Upper lobe of right lung (tissue), 1 donor: ENCODE measurements at places on chromosomes 13 and 19. TPM values are rescaled to one million over a fixed set of nuclear protein-coding genes. Genes with fewer than 3 reads are reported as not detected.

Gene POLR1D
- total RNA-seq, result 114 TPM

DNA sequence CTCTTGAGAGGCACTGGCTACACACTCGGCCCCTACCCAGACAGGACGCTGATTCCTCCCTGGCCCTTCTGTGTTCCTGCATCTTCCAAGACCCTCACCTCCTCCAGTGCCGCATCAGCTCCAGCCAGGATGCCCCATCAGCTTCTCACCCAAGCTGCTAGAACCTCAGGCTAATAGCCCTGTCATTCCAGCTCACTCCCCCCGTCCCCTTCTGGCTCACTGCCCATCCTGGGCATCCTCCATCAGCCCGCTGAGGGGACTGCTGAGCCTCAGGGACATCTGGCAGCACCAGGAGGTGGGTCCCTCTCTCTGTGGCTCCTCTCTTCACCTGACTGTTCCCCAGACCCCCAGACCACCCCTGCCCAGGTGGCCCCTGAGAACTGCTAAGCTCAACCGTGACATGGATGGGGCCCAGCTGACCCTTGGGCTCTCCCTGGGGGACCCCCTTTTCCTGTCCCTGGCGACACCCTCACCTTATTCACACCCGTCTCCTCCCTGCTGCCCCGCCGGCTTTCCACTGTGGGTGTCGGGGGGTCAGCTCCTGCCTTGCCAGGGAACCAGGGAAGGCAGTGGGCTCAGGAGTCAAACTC is 4.8 kb downstream of the FFAR3 start:
- H3K4me1 ChIP-seq, result peaks cover 2% of the 10 kb centered on the region
- peak; percentile 54 for DNase-seq

Gene CARS2
- 69.5 TPM for total RNA-seq

GRCh38 chr13:113631341-113632095 is 26.5 kb downstream of the ATP4B start:
- H3K4me1 ChIP-seq, result no peaks in the 10 kb centered on the region
- H3K27ac ChIP-seq, result no peak overlapping the region
- peak; percentile 58 for DNase-seq

GRCh38 chr19:51986309-51987291 is at the start of gene ZNF350:
Gene ZNF350, minus strand, starts transcription at chr19:51986840. Its CDS starts 12,480 bp downstream, at chr19:51974360.
- H3K27me3 ChIP-seq, result no peaks in the 10 kb centered on the region
- no peaks in the 10 kb centered on the region for H3K36me3 ChIP-seq
- peak within 1 kb of the TSS; percentile 88 for H3K27ac ChIP-seq
- H3K4me3 ChIP-seq, result peak within 1 kb of the TSS; percentile 82

- H3K36me3 ChIP-seq, result no peaks in the 10 kb centered on the region
- H3K4me1 ChIP-seq, result no peaks in the 10 kb centered on the region
- H3K27me3 ChIP-seq, result peaks cover 6% of the 10 kb centered on the region
- DNase-seq, result no peak
- no peak overlapping the region for H3K27ac ChIP-seq
Observed at GRCh38 chr19:13441810-13442512, 64.3 kb downstream of the CACNA1A start.

Gene SLC7A9
- total RNA-seq, result 0.46 TPM

DNA sequence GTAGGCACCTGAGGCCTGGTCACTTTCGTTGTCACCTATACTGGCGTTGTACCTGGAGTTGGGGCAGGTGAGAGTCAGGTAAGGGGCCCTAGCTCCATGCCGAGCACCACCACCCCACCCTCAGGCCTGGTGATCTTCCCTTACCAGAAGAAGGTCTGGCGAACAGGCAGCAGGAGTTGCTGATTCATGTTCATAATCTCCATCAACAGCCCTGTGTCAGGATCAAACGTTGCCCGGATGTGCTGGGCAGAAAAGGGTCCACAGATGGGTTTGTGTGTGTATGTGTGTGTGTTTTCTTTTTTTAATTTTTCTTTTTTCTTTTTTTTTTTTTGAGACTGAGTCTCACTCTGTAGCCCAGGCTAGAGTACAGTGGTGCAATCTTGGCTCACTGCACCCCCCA is 14.3 kb downstream of the MAN2B1 start:
- H3K36me3 ChIP-seq, result peaks cover 43% of the 10 kb centered on the region
- no peak overlapping the region for H3K4me3 ChIP-seq
- peaks cover 6% of the 10 kb centered on the region for H3K4me1 ChIP-seq
- DNase-seq, result no peak

- no peak for DNase-seq
- H3K4me1 ChIP-seq, result peaks cover 33% of the 10 kb centered on the region
- no peaks in the 10 kb centered on the region for H3K36me3 ChIP-seq
- peak overlapping the region; percentile 79 for H3K4me3 ChIP-seq
- H3K27me3 ChIP-seq, result no peaks in the 10 kb centered on the region
Observed at GRCh38 chr19:341386-342127, 3.0 kb downstream of the MIER2 start.

Gene RPL28
- 1,343 TPM for total RNA-seq

Gene FUT2
- total RNA-seq, result 0.81 TPM

DNA sequence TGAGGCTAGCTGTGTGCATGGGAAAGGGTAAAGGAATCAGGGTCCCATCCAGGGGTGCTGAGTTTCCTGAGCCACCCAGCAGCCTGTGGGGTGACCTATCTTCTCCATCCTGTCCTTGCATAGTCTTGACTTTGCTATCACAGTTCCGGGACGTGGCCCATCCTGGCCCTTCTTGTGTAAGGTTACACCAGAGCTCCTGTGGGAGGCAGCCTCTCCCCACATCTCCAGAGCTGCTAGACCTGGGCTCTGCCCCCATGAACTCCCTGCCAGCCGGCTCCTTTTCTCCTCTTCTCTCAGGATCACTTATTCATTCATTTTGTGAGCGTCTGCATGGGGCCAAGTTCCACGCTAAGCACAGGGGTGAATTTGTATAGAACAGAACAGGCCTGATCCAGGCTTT is 238.9 kb downstream of the TSHZ3 start:
- H3K27me3 ChIP-seq, result peaks cover 14% of the 10 kb centered on the region
- H3K36me3 ChIP-seq, result no peaks in the 10 kb centered on the region
- H3K27ac ChIP-seq, result no peak overlapping the region
- H3K4me1 ChIP-seq, result no peaks in the 10 kb centered on the region
- no peak for DNase-seq

- no peak for DNase-seq
- no peak overlapping the region for H3K27ac ChIP-seq
- H3K27me3 ChIP-seq, result no peaks in the 10 kb centered on the region
- no peaks in the 10 kb centered on the region for H3K4me1 ChIP-seq
- no peak overlapping the region for H3K4me3 ChIP-seq
Observed at GRCh38 chr13:41502673-41503072, 45.3 kb downstream of the RGCC start.

DNA sequence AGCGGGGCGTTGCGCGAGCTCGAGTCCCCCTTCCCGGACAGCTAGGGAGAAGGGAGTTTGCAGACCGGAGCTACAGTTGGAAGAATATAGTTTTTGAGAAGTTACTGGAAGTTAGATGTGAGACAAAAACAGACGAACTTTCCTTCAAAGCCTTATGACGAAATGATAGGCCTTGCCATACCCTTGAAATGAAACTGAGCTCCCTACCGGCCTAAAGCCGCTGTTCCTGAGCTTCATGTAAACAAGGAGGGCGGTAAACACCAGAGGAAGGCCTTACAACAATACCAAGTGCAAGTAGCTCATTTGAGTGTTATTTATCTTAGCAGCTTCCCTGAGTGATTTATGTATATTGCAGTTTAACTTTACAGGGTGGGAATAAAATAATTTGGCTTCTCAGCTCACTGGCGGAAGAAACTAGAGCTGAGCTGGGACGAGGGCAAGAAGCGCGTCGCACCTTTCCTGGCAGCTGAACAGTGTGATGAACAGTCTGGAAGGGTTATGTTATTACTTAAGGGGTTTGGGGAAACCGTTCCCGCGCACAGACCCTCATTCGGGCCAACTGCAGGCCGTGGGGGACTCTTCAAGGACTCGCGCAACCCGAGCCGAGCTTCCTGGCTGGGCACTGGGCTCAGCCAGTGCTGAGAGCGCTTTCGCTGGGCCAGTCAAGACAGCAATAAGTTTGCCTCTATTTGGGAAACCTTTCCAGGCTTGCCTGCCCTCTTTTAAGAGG is 111.2 kb downstream of the KCNRG start:
- no peak for DNase-seq
- H3K4me3 ChIP-seq, result peak overlapping the region; percentile 71
- H3K27me3 ChIP-seq, result peaks cover 34% of the 10 kb centered on the region
- no peaks in the 10 kb centered on the region for H3K36me3 ChIP-seq
- H3K4me1 ChIP-seq, result peaks cover 42% of the 10 kb centered on the region

Gene ENOX1
- total RNA-seq, result 0.69 TPM

DNA sequence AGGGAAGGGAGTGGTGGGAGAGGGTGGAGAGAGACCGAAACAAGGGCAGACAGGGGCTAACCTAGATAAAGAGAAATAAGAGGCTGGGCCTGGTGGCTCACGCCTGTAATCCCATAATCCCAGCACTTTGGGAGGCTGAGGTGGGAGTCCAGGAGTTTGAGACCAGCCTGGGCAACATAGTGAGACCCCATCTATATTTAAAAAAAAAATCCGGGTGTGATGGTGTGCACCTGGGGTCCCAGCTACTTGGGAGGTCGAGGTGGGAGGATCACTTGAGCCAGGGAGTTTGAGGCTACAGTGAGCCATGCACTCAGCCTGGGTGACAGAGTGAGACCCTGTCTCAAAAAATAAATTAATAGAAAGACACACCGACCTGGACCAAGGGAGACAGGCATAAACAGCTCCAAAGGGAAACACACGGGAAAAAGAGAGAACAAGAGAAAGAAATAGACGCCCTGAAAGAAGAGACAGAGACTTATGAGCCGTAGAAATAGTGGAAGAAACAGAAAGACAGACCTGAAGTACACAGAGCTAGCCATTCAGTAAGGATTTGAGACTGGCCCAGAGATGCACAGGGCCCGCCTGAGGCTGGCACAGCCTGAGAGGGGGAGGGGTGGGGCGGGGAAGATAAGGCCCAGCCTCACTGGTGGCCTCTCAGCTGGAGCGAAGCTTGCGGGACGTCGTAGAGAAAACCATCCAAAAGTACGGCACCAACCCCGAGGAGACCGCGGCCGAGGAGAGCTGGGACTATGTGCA is 2.2 kb downstream of the CD37 start:
- no peak overlapping the region for H3K4me3 ChIP-seq
- no peak for DNase-seq
- H3K36me3 ChIP-seq, result peaks cover 14% of the 10 kb centered on the region
- H3K27ac ChIP-seq, result no peak overlapping the region
- no peaks in the 10 kb centered on the region for H3K27me3 ChIP-seq
- H3K4me1 ChIP-seq, result peaks cover 13% of the 10 kb centered on the region

Gene SIGLEC8
- 2.1 TPM for total RNA-seq

Gene GSX1
- total RNA-seq, result not detected

- no peak overlapping the region for H3K4me3 ChIP-seq
- no peak overlapping the region for H3K27ac ChIP-seq
- no peak for DNase-seq
- no peaks in the 10 kb centered on the region for H3K27me3 ChIP-seq
- no peaks in the 10 kb centered on the region for H3K4me1 ChIP-seq
- H3K36me3 ChIP-seq, result no peaks in the 10 kb centered on the region
Observed at GRCh38 chr13:94087100-94087499, 392.4 kb downstream of the DCT start.

Gene EBPL
- 48.0 TPM for total RNA-seq

Gene ZIC5
- not detected for total RNA-seq
